Lung (tissue), 17 donors: ENCODE measurements at places on chromosomes 13 and 19. TPM values are rescaled to one million over a fixed set of nuclear protein-coding genes. Genes with fewer than 3 reads are reported as not detected.

- DNase-seq = no peak
- H3K4me1 ChIP-seq = peaks cover 13% of the 10 kb centered on the region
- H3K4me3 ChIP-seq = no peak overlapping the region
- H3K27me3 ChIP-seq = no peaks in the 10 kb centered on the region
Measured at GRCh38 chr19:52638601-52639000, 446 bp upstream of the ZNF83 start.

DNA sequence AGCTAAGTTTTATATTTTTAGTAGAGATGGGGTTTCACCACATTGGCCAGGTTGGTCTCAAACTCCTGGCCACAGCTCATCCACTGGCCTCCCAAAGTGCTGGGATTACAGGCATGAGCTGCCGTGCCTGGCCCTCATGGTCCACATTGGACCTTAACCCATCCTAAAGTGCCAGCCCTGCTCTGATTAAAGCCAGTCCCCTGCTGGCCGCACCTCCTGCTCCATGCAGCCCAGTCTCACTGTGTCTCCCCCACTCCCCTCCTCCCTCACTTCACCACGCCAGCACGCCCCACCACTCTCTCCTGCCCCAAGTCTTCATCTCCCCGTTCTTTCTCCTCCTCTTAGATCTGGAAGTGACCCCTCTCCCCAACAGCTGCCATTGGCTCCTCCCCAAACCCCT, 16.7 kb upstream of the SDHAF1 start:
- H3K27me3 ChIP-seq = no peaks in the 10 kb centered on the region
- no peaks in the 10 kb centered on the region for H3K4me1 ChIP-seq
- no peaks in the 10 kb centered on the region for H3K36me3 ChIP-seq
- H3K4me3 ChIP-seq = no peak overlapping the region
- no peak overlapping the region for H3K27ac ChIP-seq

DNA sequence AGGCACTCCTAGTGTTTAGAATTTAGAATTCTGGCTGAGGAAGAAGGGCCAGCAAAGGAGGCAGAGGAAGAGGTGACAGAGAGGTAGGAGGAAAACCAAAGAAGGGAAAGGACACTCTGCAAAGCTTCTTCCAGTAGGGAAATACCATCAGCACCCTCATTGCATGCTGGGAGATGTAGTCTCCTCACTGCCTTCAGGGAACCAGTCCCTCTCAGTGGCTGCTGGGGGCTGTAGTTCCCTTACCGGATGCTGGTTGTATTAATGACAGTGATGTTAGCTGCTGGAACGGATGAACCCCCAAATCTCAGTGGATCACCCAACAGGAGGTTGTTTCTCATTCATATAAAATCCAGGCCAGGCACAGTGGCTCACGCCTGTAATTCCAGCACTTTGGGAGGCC, 10.1 kb downstream of the GRIN2D start:
- H3K36me3 ChIP-seq = no peaks in the 10 kb centered on the region
- no peak overlapping the region for H3K27ac ChIP-seq
- peak; percentile 73 for DNase-seq
- no peaks in the 10 kb centered on the region for H3K4me1 ChIP-seq

DNA sequence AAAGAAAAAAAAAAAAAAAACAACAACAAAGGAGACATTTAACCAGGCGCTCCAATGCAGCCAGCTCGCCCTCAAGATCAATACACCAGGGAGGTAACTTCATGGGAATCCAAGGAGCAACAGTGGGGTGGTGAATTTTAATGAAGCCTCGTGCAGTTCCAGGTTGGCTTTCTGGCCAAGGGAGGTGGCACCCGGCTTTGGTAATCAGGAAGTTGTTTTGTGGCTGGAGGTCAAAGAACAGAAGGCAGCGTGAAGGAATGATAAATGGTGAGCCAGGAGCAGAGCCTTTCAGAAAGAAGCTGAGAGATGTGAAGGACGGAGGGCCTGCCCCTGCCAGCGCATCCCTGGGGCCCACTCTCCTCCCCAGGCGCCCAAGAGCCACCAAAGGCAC, 188.2 kb upstream of the TSC22D1 start:
- H3K4me3 ChIP-seq = no peak overlapping the region
- no peaks in the 10 kb centered on the region for H3K36me3 ChIP-seq
- H3K4me1 ChIP-seq = peaks cover 4% of the 10 kb centered on the region
- no peak overlapping the region for H3K27ac ChIP-seq
- no peak for DNase-seq

DNA sequence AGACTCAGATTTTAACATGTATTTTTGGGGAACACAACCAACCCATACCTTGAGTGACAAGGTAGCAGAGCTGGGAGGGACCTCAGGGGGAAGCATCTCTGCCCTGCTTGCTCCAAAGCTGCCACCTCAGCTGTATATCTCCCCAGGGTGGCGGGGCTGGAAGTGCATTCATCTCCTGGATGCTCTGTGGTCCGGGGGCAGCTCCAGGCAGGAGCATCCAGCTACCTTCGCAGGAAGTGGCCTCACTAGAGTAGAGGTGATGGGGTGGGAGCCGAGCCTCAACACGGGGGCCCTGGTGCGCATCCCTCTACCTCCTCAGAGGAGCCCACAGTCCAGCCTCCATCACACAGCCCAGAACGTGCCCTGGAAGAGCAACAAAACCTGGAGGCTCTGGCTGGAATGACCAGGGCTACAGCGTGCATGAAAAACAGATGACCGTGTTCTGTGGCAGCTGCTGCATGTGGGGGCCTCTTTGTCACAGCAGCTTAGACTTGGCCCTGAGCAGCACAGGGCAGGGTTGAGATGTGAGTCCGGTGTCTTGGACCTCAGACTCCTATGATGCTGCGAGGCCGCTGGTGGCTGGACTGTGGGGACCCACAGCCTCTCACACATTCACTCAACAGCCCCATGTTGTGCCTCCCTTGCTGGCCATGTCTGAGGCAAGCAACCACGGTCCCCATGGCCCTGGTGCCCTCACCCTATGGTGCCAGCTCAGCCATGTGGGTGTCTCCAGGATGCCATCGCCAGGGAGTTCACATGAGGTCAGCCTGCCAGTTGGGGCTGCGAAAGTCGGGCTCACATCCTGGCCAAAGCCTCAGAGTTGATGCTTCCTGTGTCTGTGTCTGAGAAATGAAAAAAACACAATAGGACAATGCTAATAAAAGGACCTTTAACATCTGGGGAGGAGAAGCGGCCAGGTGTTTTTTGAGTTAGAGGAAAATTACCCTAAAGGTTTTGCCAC, 17.1 kb upstream of the GAS6 start:
- DNase-seq = no peak
- peaks cover 22% of the 10 kb centered on the region for H3K4me1 ChIP-seq
- H3K27ac ChIP-seq = no peak overlapping the region
- no peaks in the 10 kb centered on the region for H3K27me3 ChIP-seq
- H3K4me3 ChIP-seq = no peak overlapping the region
- no peaks in the 10 kb centered on the region for H3K36me3 ChIP-seq

GRCh38 chr13:54196684-54197083, 1168.1 kb downstream of the OLFM4 start:
- H3K4me3 ChIP-seq = no peak overlapping the region
- H3K4me1 ChIP-seq = no peaks in the 10 kb centered on the region
- no peaks in the 10 kb centered on the region for H3K36me3 ChIP-seq
- H3K27me3 ChIP-seq = no peaks in the 10 kb centered on the region

DNA sequence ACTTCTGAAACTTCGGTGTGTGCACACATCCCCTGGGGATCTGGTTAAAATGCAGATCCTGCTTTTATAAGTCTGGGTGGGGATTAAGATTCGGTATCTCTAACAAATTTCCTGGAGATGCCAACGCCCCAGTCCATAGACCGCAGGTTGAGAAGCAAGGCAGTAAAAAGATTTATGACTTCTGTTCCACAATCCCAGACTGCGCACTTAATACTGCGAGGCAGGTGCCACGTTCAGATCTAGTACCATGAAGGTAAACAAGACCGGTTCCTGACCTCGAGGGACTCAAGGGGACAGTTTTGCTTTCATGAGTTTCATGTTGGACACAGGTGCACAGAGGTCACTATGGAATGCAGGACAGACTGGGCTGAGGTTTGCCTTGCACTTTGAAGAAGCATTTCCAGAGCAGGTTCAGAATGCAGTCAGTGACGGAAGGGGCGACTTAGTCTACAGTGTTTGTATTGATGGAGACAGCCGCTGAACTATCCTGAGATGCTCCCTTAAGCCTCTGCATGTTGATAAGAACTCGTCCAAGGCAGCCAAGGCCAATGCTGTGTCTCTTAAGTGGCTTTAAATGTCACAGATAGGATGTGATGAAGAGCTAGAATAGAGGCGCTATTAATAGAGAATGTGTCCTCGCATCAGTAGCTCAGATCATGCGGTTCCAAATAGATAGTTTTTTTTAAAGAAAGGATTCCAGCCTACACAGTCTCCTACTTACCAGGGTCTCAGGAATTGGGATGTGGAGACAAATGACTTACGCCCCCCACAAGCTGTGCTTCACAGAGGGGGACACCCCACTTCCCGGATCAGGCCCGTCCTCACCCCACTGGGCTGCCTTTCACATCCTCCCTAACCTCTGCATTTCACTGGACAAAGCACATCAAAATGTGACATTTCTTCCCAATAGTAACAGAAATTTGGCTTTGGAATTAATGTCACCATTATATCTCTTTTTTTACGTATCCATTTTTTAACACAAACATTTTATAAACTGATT, 97.1 kb upstream of the IRS2 start:
- no peaks in the 10 kb centered on the region for H3K4me1 ChIP-seq
- H3K27ac ChIP-seq = no peak overlapping the region
- H3K27me3 ChIP-seq = peaks cover 15% of the 10 kb centered on the region
- no peak for DNase-seq

DNA sequence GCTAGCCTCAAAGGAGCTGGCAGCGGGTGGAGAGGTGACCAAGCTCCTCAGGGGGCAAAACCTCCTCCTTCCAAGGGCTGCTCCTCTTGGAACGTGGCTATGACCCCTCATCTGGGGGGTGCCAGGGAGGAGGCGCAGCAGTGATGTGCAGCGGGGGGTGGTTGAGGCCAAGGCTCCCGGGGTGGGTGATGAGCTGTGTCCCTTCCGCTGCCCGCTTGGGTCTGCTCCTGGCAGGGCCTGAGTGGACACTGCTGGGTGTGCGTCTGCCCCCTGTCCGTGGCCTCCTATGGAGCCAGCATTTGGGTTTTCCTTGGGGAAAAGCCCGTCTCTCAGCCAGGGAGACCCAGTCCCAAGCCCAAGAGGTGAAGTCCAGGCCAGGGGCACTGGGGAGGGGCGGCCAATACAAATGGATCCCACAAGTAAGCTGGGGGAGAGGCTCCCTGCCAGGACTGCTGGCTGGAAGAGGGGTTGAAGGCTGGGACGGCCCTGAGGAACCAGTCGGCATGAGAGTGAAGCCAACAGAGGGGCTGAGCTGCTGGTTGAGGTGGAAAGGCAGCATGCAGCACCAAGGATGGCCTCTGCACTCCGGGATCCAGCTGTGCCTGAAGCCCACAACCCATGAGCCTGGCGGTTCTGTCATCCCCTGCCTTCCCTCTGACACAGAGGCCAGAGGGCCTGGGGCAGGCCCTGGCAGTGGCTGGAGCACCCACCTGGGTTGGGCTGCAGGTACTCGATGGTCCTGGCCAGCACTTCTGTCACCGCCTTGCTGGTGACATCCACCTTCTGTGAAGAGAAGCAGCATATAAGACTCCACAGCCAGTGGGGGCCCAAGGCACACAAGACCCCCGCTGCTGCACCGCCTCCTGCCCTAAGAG, 22.7 kb downstream of the MPND start:
- H3K4me3 ChIP-seq = no peak overlapping the region
- no peak for DNase-seq
- H3K27me3 ChIP-seq = no peaks in the 10 kb centered on the region
- H3K36me3 ChIP-seq = peaks cover 15% of the 10 kb centered on the region
- no peak overlapping the region for H3K27ac ChIP-seq

DNA sequence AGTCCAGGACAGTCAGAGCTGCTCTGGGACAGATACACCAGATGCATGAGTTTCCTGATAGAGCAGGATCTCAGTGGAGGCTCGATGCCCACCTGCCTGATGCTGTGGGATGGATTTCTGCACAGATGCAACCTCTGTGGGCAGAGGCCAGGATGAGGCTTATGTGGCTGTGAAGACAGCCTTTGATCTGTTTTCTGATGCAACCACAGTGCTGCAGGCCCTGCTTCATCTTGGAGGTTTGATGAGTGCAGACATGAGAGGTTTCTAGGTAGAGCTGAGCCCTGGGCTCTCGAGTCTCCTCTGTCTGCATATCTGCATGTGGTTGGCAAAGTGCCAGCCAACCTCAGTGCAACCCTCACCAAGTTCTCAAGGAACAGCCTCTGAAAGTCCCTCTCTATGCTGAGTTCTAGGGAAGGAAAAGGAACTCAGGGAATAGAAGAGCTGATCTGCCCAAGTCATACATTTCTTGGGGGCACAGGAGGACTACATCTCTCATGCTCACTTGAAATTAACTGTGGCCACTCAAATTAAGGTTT, 23.1 kb upstream of the TSHZ3 start:
- H3K36me3 ChIP-seq = no peaks in the 10 kb centered on the region
- no peaks in the 10 kb centered on the region for H3K4me1 ChIP-seq
- no peak overlapping the region for H3K4me3 ChIP-seq
- DNase-seq = no peak

DNA sequence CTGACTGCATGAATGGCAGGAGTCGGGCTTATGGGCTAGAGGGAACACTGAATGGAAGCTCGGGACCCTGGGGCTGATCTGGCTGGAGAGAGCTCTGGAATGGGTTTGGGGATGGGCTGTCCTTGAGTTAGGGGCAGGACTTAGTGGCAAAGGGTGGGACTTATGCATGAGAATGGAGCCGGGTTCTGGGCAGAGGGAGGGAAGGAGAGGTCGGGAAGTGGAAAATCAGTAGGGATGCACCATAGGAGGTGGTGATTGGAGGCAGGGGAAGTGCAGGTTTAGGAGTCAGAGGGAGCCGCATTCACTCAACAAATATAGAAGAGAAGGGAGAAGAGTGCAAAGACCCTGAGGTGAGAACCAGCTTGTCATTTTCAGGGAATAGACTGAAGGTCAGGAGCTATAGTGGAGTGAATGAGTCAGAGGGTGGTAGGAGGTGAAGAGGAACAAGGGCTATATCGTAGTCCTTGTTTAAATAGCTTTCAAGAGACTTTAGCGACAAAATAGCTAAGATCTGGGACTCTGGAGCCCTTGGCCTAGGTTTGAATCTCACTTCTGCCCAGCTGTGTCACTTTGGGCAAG, 748 bp downstream of the RAB4B start:
- peak overlapping the region; percentile 71 for H3K4me3 ChIP-seq
- no peaks in the 10 kb centered on the region for H3K27me3 ChIP-seq
- no peaks in the 10 kb centered on the region for H3K36me3 ChIP-seq
- peak overlapping the region; percentile 92 for H3K27ac ChIP-seq
- DNase-seq = no peak

The S1PR4 gene
- total RNA-seq = 7.3 TPM

The ELSPBP1 gene
- not detected for total RNA-seq

The UPF1 gene
- 89.2 TPM for total RNA-seq

The ZNF729 gene
- total RNA-seq = not detected

The KISS1R gene
- not detected for total RNA-seq

The SERP2 gene
- total RNA-seq = 6.6 TPM
